Common myeloid progenitor, CD34-positive (primary cell): ENCODE measurements at places on chromosomes 16 and 17.

- DNase-seq: no peak
Measured at GRCh38 chr16:14444979-14445810, 184.9 kb downstream of the PARN start.

DNA sequence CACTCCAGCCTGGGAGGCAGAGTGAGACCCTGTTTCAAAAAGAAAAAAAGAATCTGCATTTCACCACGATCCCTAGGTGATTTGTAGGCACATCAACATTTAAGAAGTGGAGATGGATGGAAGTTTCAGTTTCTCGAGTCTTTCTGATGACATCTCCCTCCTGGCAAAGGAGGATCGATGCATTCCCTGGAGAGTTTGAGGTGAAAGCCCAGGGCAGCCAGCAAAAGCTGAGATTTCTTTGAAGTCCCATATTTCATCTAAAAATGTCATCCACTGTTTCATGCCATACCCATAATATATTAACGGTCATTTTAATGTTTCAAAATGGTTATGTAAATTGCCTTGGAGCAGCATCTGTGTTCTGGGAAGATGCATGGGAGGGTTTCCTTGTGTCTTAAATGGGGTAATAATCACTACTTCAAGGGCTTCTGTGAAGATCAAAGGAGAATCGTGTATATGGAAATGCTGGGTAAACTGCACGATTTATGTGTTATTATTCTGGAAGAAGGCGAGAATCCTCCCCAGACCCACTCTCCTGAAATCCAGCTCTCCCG is 63.4 kb downstream of the KATNIP start:
- no peak for DNase-seq

DNA sequence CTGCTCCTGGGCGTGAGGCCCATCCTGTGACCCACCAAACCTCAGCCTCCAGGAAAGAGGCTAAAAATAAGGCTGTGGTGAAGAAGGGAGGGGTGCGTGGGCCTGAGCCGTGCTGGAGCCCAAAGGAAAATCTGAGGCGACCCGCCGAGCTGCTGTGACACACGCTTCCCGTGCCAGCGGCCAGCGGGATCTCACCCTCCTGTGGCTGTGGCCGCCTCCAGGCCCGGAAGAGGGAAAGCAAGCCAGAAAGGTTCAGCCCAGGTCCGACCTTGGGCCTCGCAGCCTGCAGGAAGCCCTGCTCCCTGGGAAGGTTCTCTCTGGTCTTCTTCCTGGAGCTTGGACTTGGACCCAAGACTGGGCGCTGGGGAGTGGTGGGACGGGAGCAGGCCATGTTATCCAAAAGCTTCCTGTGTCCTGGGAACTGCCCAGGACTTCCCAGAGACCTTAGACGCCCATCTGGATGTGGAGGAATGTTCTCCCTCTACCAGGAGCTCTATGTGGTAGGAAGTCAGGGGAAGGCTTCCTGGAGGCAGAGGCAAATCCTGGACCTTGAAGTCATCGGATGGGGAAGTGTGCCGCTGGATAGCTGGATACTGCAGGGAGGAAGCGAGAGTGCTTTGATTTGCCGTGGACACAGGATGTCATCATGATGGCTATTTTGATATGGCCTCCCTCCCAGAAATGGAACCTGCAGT is 11.4 kb downstream of the SPNS2 start:
- peak; percentile 33 for DNase-seq

DNA sequence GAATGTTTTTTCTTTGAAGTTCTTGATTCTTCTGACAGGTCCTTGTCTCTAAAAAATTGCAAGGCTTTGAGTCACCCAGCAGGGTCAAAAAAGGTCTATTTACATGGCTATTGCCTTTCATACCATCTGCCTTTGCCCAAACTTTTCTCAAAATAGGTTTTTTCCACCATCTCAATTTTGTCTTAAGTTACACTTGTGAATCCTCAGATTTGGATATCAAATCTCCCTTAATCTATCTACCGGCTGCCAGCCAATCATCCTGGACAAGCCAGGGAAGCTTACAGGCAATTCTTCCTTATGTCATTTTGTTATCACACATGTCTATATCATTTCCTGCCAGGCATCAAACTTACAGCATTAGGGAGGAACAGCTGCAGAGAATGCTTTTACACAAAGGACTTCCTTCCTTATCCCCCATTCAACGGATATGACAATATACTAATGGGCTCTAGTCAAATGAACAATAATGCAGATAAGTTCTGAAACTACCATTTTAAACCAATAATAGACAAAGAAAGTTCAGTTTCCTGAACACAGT is 104.1 kb upstream of the CORO6 start:
- DNase-seq: peak; percentile 78

DNA sequence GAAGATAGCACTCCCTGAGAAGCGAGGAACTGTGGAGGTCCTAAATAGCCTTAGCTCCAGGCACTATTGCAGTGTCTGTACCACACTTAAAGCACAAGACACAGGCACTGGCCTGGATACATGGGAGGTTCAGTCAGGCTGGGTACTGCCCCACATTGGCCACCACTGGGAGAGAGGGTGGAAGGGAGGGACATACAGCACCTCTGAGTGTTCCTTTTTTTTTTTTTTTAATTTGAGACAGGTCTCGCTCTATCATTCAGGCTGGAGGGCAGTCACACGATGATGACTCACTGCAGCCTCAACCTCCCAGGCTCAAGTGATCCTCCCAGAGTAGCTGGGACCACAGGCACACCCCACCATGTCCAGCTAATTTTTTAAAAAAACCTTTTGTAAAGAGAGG is 1.4 kb downstream of the GSG1L2 start:
- no peak for DNase-seq

- DNase-seq: no peak
Measured at GRCh38 chr17:70230850-70231640, 61.7 kb downstream of the KCNJ2 start.

- DNase-seq: no peak
Measured at GRCh38 chr17:42281571-42282096, 5.4 kb upstream of the STAT5B start.

DNA sequence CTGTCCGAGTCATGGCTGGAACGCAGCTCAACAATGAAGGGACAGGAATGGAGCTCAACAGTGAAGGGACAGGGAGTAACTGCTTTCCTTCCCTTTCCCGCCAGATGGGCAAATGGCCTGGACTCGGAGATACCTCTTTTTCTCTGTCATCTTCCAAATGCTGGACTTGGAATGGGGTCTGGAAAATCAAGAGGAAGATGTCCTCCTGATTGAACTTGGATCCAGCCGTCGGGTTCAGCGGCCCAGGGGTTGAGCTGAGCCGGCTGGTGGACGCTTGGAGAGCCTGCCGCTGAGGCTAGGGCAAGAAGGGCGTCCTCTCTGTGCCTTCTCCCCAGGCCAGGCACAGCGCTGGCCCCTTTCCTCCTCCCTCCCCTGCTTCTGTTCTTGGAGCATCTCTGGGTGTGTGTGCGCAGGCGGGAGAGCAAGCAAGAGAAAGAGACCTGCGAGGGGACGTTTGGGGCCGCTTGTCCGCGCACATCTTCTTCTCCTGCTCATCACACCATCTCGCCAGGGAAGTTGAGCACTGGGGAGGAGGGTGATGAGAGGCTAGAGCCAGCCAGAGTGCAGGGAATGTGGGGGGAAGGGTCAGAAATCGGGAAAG is 6.6 kb downstream of the NEUROD2 start:
- no peak for DNase-seq

GRCh38 chr17:74218436-74218835 is 5.1 kb downstream of the TTYH2 start:
- DNase-seq: no peak

DNA sequence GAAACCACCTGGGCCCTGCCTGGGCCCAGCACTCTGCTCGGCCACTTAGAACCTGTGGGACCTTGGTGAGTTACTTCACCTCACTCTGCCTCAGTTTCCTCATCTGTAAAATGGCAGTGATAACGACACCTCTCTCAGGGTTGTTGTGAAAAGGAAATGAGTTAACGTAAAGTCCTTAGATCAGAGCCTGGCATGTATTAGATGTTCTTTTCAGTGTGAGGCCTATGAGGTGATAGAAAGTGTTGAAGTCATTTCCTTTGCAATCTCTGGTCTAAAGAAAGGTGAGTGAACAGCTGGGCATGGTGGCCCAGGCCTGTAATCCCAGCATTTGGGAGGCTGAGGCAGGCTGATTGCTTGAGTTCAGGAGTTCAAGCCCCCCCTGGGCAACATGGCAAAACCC is 51.7 kb upstream of the LGALS9 start:
- no peak for DNase-seq

DNA sequence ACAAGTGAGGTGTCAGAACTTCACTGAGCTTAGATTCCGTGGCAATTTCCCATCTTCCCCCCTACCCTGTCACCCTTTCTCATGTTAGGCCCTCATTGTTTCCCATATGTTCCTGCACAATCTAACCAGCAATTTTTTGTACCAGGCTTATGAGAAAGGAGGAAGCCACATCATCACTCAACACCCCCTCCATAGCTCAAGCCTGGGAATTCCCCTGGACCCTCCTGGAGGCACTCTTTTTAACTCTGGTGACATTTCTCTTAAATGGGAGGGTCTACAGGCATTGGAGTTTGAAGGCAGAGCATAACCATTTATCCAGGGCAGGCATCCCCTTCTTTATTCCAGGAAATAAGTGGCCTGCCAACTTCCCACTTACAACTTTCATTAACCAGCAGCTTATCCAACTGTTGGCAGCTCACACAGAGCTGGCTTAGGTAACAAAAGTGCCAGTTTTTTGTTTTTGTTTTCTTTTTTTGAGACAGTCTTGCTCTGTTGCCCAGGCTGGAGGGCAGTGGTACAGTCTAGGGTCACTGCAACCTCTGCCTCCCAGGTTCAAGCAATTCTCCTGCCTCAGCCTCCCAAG is 10.4 kb upstream of the GLG1 start:
- DNase-seq: no peak

GRCh38 chr17:40606548-40607353 is 40.9 kb downstream of the SMARCE1 start:
- no peak for DNase-seq

- DNase-seq: no peak
Measured at GRCh38 chr17:59175076-59175475, 19.5 kb downstream of the PRR11 start.

DNA sequence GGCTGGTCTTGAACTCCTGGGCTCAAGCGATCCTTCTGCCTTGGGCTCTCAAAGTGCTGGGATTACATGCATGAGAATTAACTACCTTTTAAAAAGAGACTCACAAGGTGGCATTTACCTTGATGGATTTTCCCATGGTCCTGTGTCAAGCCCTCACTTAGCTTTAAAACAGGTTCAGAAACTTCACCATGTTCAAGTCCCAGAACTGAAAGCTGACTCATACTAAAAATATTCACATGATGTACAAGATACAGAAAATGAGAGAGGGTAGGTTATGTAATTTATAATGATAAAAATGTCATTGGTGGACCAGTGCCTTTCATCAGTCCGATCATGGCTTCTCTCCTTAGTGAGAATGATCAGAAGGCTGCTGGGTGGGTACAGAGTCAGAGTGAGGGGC is 4.3 kb upstream of the AKAP1 start:
- DNase-seq: no peak

GRCh38 chr16:96935-97381 is 18.9 kb downstream of the MPG start:
- DNase-seq: peak; percentile 92

DNA sequence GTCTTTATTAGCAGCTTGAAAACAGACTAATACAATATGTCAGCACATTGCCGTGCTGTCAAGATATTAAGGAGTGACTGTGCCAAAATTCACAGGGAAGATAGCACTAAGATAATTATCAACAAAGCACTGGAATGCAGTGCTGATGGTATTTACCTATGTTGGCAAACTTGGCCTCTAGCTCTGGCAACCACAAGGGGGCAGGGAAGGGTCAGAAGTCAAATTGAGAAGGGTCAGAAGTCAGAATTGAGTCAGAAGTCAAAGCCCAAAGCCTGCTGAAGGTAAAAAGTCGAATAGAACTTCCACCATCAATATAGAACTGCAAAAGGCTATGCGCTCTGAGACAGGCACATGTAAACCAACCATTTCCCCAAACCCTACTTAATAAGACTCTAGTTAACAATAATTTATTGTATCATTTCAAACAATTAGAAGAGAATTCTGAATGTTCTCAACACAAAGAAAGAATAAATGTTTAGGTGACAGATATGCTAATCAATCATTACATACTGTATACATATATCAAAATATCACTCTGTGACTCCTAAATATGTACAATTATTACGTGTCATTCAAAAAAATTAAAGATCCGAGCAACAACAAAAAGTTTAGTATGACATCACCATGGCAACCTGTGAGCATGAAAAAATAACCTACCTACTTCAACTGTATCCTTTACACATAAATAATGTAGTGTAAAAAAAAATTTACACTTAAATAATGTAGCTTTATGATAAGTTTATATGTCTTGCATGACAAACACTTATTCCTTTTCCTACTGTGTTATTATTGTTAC is 916.1 kb downstream of the KCNJ2 start:
- DNase-seq: peak; percentile 15

DNA sequence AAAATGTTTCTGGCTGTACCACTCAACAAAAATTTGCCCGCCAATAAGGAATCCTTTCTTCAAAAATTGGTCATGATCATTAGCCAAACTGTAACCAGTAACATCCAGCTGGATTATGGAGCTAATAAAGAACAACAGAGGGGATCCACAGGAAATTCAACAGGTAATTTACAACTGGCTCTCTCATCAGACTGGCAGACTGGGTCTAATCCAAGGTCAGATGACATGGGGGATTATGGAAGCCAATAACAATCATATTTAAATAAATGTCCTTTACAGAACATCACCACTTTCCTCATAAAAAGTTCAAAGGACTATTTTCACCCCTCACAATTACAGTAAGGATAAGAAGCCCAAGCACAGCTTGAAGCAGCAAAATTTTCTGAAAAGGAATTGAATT is 66.4 kb downstream of the KANSL1 start:
- no peak for DNase-seq

- no peak for DNase-seq
Measured at GRCh38 chr16:85639529-85640253, 26.6 kb downstream of the GSE1 start.
